Osteoblast (primary cell): ENCODE measurements at places on chromosomes 12 and 14. TPM values are rescaled to one million over a fixed set of nuclear protein-coding genes. Genes with fewer than 3 reads are reported as not detected.

Gene TAS2R7
- not detected in 2 replicates for total RNA-seq

Gene FGF23
- total RNA-seq, result not detected in 2 replicates

Gene CMKLR1
- 6.8 and 9.8 TPM in 2 replicates for total RNA-seq

Gene P2RX2
- not detected in 2 replicates for total RNA-seq

Gene CDH24
- total RNA-seq, result 3.3 and 3.5 TPM in 2 replicates

Gene GLT1D1
- total RNA-seq, result not detected in 2 replicates

Gene NINJ2
- total RNA-seq, result 2.9 and 5.8 TPM in 2 replicates

Gene RNF31
- 43.9 and 49.6 TPM in 2 replicates for total RNA-seq

Gene GPD1
- total RNA-seq, result under 0.01 TPM in 1 of 2 replicates, not detected in the other

Gene TTC7B
- 14.5 and 24.2 TPM in 2 replicates for total RNA-seq

Gene SPPL3
- total RNA-seq, result 10.9 TPM in 2 replicates

Gene GSKIP
- total RNA-seq, result 22.4 and 26.8 TPM in 2 replicates

Gene OR4E2
- total RNA-seq, result not detected in 2 replicates

Gene SMIM41
- total RNA-seq, result under 0.01 TPM in 1 of 2 replicates, not detected in the other

Gene SLC5A8
- total RNA-seq, result not detected in 2 replicates

Gene CMA1
- total RNA-seq, result not detected in 2 replicates

Gene AJUBA
- total RNA-seq, result 63.9 and 74.9 TPM in 2 replicates

Gene STAC3
- 0.36 and 0.59 TPM in 2 replicates for total RNA-seq

Gene GZMB
- not detected in 2 replicates for total RNA-seq

Gene STON2
- 49.6 and 51.0 TPM in 2 replicates for total RNA-seq

Gene KLRC3
- 0.72 TPM in 1 of 2 replicates, not detected in the other for total RNA-seq
